Astrocyte of the spinal cord (primary cell): ENCODE measurements at places on chromosomes 11 and 22.

- DNase-seq = peak; percentile 78
Measured at GRCh38 chr11:58927393-58928106, 11.7 kb upstream of the GLYATL1 start.

GRCh38 chr11:131397675-131398074 is 27.3 kb downstream of the NTM start:
- DNase-seq = no peak

GRCh38 chr22:46049726-46050450 is 72.9 kb upstream of the WNT7B start:
- no peak for DNase-seq

DNA sequence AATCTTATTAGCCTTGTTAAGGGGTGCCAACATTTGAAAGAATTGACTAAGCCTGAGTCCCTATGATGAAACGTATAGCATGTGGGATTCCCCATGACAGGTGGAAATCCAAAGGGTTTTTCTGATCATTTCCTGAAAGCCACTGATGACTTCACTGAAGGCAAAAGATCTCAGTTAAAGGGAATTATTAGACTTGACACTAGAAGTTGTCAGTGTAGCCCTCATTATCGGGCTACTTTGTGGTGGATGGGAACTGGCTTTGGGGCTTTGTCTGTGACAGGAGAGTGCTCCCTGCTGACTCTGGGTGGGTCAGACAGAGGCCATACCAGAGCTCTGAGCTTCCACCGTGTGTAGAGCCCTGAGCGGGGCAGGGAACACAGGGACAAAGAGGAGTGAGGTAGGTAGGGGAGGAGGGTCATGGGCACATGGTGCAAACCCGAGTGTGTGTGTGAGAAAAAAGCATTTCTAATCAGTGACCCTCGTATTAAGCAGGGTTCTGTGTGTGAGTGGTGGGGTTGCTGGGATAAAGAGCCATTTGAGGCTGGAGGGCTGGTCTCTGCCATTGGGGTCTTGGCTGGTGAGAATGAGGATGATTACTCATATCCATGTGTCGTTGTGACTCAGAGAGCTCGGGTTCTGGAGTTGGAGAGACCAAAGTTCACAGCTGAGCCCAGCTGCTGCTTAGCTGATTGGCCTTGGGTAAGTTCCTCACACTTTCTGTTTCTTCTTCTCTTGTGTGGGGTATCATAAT is 101.1 kb downstream of the GRIK4 start:
- no peak for DNase-seq

DNA sequence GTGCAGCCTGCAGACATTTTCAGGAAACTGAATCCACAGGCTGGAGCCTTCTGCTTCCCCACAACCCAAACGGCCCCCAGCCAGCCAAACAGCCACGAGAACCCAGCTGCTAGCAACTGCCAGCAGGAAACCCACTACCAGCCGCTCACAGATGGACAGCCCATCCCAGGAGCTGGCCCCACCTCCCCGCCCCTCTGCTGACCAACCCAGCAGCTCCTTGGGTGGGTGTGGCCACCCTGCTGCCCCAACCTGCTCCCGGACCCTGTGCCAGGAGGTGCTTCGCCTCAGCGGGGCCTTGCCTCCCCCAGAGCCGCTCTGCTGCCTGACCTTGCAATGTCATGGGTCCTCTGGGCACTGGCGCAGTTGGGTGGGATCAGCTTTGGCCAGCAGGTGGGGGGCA is 8.2 kb upstream of the CCDC188 start:
- no peak for DNase-seq
